Mucosa of descending colon (tissue), 3 donors: ENCODE measurements at places on chromosomes 3 and 15.

DNA sequence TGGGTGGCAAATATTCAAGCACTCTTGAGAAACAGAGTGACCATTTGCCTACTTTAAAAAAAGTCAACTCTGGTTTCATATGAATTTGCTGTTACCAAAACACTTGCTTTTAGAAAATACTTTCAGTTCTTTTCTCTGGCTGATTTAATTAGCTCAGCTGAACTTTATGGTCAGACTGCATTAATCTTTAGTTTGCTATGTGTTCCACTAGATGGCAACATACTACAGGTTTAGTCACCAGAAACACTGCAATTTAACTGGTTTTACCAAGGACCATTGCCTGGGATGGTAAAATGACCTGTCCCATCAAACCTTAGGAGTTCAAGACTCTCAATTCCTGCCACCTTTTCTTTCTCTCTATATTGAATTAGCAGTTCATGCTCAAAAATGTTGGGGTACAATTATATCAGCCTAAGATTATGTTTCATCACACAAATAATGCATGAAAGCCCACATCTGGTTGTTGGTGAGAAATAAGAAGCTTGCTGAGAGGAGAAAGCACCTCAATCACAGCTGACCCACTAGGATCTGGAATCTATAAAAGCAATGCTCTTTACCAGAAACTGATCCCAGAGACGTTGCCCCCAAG, 14.2 kb downstream of the EIF4E3 start:
- no peak for DNase-seq

DNA sequence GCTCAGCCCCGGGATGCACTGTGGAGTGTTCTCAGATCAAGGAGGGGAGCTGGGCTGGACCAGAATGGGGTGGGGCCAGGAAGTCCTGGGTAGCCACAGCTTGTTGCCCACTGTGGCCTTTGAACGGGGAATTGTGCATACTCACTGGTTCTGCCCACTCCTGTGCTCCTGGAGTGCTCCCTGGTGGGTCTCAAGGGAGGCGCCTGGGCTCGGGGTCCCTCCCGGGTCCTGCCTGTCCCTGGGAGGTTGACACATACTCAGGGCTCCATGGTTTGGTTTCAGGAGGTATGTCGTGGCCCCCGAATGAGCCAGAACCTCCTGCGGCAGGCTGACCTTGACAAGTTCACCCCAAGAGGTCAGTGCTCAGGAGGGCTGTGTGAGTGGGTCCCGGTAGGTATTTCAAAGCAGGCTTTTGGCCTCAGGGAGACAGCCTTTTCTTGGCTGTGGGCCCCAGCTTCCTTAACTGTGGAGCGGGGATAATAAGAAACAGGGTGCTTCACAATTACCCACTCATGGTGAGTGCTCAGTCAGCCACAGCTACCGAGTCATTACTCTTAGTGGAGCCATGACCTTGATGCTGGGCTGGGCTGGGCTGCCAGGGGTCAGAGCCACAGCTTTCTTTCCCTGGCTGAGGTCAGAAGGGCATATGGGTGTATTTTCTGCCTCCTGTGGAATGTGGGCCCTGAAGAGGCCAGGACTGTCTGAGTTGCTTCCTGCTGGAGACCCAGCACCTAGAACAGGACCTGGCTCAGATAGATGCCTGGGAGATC, 7.6 kb downstream of the DNAH1 start:
- peak; percentile 15 for DNase-seq

DNA sequence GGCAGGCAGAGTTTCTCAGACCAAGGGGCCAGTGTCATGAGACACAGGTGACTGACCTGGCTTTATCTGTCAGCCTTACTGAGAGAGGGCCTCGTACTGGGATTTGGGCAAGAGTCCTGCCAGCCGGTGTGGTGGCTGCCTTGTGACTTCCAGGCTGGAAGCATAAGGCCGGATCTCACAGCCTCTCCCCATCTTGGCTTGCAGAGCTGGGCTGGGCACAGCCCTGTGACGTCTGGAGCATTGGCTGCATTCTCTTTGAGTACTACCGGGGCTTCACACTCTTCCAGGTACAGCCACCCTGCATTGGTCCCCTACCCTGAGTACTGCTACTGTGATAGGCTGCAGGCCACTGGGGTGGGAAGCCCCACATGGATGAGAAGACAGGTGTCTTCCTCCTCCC, 12.1 kb downstream of the CLK3 start:
- DNase-seq, result no peak

- DNase-seq, result no peak
Measured at GRCh38 chr15:47794252-47794914, 77.1 kb downstream of the SEMA6D start.

- DNase-seq, result no peak
Measured at GRCh38 chr15:89016549-89017041, 71.7 kb upstream of the ABHD2 start.

GRCh38 chr15:57213862-57214261, 162.4 kb upstream of the CGNL1 start:
- no peak for DNase-seq

DNA sequence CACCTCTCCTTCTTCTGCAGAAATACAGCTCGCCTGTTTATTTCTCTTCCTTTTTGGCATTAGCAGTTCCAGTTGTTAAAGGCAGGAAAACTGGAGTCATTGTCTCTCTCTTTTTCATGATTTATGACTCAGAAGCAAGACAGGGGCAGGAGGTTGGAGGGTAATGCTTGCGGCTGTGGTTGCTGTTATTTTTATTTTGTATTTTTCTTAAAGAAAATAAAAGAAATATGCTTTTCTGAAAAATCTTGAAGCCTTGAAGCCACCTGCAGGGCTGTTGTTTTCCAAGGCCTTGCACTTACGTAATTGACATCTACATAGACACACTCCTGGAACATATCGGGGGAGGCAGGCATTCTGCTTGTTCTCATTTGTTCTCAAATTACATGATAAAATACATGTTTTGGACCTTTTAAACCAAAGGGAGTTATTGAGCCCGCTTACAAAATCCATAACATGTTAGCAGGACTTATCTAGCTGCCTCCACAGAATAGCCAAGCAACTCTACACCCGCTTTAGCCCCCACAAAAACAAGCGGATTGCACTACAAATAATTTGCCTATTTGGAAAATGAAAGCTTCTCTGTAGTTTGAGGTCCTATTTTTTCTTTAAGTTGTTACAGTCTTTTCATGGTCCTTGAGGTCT, 1004.6 kb upstream of the NR2F2 start:
- no peak for DNase-seq

- DNase-seq, result no peak
Measured at GRCh38 chr3:137041251-137041650, 83.5 kb downstream of the IL20RB start.

GRCh38 chr15:92082006-92082843, 228.7 kb downstream of the SLCO3A1 start:
- no peak for DNase-seq

- DNase-seq, result no peak
Measured at GRCh38 chr15:94723801-94724200, 492.4 kb downstream of the MCTP2 start.

GRCh38 chr3:63562323-63562722, 90.2 kb upstream of the SNTN start:
- DNase-seq, result no peak

GRCh38 chr3:184836090-184836822, 24.3 kb downstream of the VPS8 start:
- no peak for DNase-seq

GRCh38 chr15:61712129-61712759, 348.0 kb downstream of the VPS13C start:
- DNase-seq, result no peak

DNA sequence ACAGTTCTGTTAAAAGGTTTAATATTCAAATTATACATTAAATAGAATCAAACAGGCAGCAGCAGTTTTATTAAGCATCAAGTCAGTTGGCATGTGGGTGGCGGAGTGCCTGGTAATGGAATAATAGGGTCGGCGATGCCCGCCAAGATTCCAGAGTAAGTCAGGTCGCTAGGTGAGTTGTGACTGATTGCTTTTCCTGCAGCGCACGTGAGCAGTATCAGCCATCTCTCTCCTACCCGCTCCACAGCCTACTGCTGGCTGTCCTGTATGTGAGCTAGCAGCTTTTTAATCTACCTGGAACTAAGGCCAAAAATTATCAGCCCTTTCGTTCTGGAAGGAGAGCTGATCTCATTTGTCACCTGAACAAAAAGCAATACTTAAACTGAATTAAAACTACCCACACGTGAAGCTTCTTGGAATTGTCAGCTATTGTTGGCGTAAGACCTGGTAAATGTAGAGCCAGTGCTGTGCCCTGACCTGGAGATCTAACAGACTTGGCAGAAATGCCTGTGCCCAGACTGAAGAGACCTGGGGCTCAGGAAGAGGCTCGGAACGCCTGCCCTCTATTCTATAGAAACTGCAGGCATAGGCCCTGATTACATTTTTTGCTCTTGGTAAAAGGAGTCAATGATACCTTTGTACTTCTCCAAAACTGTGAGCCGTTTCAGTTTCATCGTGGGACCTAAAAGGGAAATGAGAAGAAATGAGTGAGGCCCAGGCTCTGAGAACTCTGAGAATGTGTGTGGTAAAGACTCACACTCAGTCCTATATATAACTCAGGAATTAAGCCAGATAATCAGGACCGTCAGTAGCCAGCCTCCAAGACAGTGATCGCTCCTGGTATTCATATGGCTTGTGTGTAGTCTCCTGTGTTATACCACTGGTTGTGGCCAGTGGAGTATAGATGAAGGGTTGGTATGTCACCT, 21.9 kb downstream of the IDH3A start:
- no peak for DNase-seq

- no peak for DNase-seq
Measured at GRCh38 chr15:101427606-101428487, 61.7 kb downstream of the PCSK6 start.

- no peak for DNase-seq
Measured at GRCh38 chr3:111807826-111808225, 51.2 kb upstream of the PHLDB2 start.

- DNase-seq, result no peak
Measured at GRCh38 chr3:55937301-55937700, 450.2 kb upstream of the WNT5A start.

GRCh38 chr15:68419301-68420175, 12.4 kb downstream of the ITGA11 start:
- no peak for DNase-seq

DNA sequence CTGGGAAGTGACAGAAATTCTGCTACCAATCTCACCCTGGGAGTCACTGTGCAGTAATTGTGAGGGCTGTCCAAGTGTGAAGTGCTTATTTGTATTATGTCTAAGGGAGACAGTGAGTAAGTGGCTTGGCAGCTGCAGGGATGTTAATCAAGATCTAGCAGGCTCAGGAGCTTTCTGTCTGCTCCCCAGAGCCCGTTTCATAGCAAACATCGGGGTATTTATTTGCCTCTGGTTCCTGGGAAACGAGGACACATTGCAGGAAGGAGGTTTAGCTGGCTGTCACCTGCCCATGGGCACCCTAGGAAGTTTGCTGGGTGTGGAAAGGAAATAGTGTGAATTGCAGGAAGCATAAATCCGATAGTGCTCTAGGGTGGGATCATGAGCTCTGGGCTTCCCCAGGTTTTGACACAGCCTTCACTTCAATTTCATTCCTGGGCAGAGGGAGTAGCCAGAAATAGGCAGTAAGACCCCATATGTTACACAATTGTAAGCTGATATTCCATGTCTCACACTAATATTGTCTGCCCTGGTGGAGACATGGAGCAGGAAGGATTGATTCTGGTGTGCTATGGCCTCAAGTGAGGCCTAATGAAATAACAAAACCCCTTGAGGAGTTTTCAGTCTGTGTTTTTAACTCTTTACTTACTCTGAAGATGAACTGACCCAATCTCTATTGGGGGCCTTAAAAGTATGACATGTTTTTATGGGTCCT, 74.1 kb upstream of the MITF start:
- DNase-seq, result peak; percentile 18

DNA sequence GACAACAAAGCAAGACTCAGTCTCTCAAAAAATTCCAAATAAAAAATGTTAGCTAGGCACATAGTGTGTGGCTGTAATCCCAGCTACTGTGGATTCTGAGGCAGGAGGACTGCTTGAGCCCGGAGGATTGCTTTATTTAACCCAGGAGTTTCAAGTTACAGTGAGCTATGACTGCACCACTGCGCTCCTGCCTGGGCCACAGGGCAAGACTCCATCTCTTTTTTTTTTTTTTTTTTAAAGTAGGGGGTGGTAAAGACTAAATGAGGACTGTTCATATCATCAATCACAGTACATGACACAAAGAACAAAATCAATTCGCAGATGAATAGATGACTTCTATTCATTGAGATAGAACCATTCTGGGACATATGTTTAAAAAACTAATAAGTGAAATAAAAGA, 48.1 kb downstream of the ACAP2 start:
- DNase-seq, result no peak

DNA sequence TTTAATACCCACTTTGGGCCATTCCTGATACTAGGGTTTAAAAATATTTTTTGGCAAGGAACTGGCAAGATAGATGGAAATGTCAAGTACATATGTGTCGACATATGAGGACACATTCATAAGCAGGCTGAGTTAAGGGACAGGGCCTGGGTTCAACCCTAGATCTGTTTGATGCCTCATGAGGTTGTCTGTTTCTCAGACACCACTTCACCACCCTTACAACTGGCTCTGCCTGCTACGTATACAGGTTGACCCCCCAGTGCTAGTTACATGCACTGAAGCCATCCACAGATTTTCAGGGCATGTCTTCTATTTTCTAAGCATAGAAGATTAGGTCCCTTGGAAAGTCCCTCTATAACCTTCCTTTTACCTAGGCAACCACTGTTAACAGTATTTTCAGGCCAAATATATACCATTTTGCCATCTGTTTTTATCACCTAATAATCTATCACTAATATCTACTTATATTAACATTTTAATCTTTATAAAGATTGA, 296.7 kb downstream of the PLCL2 start:
- DNase-seq, result no peak

DNA sequence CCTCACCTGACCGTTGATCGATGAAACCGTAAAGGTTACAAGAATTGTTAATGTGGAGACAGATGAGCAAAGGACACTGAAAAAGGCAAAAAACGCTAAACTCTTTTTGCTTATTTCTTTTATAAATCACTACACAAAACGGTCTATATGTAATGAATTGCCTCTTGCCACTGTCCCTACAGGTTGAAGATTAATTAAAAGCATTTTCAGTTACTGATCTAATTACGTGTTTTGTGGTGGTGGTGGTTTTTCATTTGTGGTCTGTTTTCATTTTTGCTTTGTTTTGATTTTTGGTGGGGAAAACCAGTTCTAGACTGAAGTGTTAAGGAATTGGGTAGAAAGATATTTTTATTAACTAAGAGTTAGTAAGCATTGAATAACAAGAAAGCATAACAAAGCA, 299.2 kb upstream of the LRRN1 start:
- no peak for DNase-seq

DNA sequence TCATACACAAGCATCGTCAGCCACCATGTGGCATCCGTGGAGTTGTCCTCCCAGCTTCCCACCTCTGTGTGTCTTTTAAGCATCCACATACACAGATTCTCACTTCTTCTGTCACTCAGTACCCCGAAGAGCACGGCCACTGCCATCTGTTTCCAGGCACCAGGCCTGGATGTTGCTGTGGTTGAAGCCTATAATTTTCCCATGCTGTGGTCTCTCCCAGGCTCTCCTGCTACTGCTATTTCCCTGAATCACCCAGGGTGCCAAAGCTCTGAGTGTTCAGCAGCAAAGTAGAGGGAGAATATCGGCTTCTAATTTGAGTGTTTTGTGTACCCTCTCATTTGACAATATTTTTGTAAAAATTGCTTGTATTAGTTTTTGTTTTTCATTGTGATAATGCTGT, 265.7 kb downstream of the DIPK2A start:
- no peak for DNase-seq
